ENCODE measurements at places on chromosomes 4 and X.
A peak's percentile ranks its signal among the peaks of the same experiment; 100 is the strongest.

GRCh38 chr4:186852073-186852420 lies 128.4 kb upstream of the FAT1 start:
- no peak for DNase-seq

- no peak for DNase-seq
These were observed 21.9 kb downstream of the PLS3 start for GRCh38 chrX:115582616-115583495.

DNA sequence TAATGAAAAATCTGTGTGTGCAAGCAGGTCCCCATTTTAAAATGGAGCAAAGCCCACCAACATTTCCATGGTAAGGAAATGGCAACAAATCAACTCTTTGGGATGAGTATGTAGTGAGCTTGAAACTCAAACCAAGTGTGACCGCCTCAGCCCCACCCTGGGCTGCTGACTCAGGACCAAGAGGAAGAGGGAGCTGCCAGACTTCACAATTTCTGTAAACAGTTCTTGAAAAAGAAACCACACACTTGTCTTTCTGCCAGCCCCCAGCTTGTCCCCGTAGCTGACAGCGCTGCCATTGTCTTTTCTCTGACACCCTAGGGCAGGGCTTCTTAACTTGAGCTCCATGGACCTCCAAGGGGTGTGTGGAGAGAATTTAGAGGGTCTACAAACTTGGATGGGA lies 10.3 kb downstream of the RTL5 start:
- DNase-seq = no peak

GRCh38 chr4:112431158-112431557 lies 84.8 kb downstream of the NEUROG2 start:
- DNase-seq = no peak

GRCh38 chr4:55876387-55876786 lies 22.9 kb downstream of the EXOC1 start:
- no peak for DNase-seq

DNA sequence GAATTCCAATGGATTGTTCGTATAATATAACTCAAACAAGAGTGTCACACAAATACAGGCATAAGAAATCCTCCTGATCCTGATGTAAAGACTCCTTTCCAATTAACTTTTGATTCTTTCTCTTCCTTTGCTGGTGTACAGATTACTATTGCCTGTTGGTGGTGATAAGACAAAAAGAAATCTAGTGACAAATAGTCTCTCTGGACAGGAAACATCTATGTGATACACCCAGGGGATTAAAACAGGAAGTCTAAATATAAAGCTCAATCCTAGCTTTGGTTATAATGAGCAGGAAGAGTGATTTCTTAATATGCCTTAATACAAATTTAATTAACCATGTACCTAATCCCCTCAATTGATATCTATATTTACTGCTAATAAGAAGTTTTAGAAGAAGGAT lies 45.1 kb downstream of the ARHGEF6 start:
- no peak for DNase-seq

GRCh38 chrX:30865015-30865414 lies 24.0 kb downstream of the TAB3 start:
- no peak for DNase-seq

DNA sequence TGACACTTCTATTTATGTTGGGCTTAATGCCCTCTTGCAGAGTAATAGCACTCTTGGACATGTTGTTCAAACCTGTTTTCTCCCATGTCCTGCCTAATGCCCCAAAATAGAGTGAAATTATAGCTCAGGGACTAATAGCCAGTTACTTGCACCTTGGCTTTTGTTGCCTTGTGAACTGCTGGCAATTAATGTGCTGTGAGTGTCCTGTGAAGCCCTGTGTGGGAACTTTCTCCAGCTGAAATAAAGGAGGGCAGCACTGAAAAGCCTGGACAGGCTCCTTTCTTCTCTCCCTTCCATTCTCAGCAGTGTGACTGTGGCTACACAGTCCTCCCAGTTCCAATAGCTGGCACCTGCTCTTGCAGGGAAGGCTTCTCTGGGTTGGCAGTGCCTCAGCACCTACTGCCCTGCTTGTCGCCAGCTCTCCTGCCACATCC lies 72.4 kb downstream of the DCLK2 start:
- no peak for DNase-seq

DNA sequence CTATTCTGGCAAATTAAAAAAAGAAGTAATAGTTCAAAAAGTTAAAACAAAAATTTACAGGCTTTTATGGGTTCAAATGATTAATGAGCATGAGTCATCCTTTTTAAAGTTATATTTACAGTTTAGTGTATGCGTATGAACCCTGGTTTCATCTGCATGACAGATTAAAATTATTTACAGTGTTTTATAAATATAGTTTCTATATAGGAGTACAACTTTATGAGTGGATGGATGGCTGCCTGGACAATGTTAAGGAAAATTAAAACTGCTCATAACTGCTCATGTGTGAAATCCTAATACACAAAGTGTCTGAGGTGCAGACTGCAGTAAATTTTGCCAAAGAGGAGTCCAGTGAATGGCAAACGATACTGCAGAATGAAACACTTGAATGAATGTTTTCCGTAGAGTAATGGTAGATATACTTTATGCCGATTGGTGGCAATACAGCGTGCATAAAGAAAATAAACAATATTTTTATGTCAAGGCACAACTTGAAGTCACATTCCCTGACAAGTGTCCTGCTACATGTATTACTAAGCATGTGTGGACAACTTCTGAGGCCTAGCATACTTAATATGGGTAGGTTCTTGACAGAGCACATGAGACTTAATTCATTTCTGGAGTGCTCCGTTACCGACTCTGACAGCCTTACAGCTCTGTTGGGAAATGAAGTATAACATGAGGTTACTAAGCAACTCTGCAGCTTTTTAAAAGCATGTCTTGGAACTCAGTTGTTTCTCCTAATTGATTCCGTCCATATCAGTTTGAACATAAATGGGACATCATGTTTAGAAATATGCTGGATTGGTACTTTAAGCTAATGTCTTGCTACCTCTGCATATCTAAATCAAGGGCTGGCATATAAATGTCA lies 985.6 kb upstream of the PCDH7 start:
- no peak for DNase-seq

DNA sequence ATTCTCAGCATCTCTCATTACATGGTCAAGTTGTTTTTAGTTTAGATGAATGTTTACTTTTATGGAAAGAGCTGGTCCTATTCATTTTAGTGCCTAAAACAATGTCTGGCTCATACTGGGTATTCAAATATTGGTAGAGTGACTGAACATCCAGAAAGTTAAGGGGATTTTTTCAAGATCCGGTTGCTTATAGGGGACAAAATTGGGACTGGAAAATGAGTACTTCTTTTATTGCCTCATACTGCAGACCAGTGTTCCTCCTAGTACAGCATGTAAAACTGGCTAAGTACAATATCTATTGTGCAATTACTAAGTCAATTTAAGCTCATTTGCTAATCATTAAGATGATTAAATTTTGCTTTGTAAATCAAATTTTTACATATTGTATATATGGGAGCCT lies 13.9 kb downstream of the RP2 start:
- no peak for DNase-seq

- DNase-seq = no peak
These were observed 37.3 kb downstream of the SLIT2 start for GRCh38 chr4:20288846-20289512.

GRCh38 chrX:22526339-22526738 lies 253.6 kb downstream of the CBLL2 start:
- no peak for DNase-seq

DNA sequence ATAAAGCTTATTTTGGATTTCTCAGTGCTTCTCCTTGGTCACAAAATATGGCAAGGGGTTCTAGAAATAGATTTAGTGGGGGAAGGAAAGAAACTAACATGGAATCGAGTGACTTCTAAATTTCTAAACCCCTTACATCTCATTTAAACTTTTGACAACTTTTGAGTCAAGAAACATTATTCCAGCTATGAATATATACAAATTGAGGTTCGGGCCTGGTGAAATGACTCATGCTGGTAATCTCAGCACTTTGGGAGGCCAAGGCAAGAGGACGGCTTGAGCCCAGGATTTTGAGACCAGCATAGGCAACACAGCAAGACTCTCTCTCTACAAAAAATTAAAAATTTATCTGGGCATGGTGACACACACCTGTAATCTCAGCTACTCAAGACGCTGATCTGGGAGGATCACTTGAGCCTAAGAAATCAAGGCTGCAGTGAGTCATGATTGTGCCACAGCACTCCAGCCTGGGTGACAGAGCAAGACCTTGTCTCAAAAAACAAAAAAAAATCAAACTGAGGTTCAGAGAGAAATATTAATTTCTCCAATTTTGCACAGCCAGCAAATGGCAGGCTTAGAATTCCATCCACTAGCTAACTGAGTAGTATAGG lies 99.8 kb downstream of the ANXA3 start:
- DNase-seq = no peak

DNA sequence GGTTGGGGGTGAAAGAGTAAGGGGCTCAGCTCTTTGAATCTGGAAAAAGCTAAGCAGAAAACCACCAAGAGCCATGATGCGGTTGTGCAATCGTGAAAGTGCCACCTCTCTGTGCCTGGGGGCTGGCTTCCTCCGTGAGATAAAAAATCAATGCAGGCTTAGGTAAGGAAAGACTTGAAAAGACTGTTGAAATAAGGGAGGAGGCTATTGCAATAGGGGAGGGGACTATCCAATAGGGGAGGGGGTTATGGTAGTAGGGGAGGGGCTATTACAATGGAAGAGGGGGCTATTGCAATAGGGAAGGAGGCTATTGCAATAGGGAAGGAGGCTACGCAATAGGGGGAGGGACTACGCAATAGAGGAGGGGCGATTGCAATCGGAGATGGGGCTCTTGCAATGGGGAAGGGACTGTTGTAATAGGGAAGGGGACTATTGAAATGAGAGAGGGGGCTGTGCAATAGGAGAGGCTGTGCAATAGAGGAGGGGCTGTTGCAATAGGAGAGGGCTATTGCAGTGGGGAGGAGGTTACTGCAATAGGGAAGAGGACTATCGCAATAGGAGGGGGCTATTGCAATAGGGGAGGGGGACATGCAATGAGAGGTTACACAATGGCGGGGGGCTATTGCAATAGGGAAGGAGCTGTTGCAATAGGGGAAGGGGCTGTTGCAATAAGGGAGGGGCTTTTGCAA lies 162.3 kb upstream of the PSAPL1 start:
- DNase-seq = no peak

- no peak for DNase-seq
These were observed 781.1 kb downstream of the RAB28 start for GRCh38 chr4:12703036-12703435.

DNA sequence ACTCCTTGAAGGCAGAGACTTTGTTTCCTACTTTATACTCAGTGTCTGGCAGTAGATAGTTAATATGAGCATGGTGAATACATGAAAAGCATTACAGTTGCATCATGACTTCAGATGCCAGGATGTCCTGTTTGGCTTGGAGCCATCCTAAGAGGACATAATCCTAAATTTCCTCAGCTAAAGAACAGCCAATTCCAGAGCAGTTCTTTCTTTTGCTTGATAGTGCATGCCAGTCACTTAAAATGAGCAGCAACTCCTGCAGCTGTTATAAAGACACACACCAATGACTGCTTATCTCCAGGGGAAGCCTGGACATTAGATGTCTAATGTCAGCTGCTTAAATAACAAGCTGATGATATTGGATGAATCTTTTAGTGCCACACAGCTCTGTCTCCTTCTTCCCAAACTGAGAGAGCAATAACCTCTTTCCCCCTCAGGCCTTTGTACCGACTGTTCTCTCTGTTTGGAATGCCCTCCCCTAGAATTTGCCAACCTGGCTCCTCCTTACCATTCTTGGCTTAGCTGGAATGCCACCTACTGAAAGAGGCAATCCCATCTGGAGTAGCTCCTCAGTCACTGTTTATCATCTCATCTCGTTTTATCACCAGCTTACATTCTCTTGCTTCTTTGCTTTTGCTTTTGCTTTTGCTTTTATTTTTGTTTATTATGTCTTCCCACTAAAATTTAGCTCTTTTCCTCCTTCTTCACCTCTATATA lies 100.8 kb upstream of the USP38 start:
- DNase-seq = no peak

- DNase-seq = no peak
These were observed 100.6 kb downstream of the RASL11B start for GRCh38 chr4:52962721-52963120.

- peak; percentile 79 for DNase-seq
These were observed at the start of gene BANK1 for GRCh38 chr4:101790521-101791181. Gene BANK1 (plus strand): TSS chr4:101790730. CDS start chr4:101790881, 151 bp downstream.

DNA sequence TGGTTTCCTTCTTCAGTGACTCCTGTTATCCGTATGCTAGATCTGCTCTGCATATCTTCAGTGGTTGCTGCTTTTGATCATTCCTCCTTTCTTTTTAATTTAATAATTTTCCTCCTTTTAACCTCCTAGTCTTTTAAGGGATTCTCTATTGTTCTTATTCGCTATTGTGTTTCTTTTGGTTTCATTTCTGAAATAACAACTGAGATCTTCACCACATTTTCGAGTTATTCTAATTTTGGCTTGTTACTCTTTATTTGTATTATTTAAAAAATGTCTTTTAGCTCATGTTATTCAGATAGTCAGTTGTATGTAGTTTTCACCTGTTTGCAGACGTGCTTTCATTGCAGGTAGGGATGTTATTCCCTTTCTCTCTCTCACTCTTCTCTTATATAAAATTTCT lies 24.9 kb downstream of the IGFBP7 start:
- DNase-seq = no peak

DNA sequence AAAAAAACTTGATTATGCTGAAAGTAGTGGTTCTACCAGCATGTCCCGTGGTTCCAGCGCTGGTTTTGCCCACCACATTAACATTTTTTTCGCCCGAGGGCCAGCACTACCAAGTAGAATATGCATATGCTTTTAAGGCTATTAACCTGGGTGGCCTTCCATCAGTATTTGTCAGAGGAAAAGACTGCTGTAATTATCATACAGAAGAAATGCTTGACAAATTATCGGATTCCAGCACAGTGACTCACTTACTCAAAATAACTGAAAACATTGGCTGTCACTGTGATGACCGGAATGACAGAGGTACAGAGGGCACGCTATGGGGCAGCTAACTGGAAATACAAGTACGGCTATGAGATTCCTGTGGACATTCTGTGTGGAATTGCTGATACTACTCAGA lies 34.6 kb downstream of the PRPS2 start:
- no peak for DNase-seq

DNA sequence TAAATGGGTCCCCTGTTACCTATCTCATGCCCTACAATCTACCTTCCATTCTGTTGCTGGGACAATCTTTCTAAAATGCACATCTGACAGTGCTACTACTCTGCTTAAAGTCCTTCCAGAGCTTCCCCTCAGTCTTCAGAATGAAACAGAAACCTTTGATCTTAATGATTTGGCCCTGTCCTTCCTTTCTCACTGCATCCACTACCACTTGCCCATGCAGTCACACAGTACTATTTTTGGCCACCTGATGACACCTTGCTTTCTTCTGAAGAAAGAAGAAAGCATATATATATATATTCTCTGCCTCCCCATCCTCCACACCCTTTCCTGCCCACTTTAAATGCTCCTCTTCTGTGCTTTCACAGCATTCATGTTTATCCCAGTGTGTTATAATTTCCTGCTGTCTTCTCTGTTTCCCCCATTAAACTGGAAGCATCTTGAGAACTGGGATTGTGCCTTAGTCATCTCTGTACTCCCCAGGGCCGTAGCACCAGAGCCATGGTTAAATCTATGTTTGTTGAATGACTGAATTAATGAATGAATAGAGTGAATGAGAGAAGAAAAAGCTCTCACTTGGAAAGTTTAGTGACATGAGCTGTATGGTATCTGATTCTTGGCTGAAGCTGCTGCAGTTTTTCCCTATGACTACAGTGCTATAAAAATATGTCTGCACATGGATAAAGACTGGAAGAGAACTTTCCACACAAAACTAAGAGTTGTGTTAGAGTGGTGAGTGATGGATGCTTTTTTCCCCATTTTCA lies 56.2 kb downstream of the RTL9 start:
- DNase-seq = no peak

GRCh38 chrX:69415698-69416097 lies 88.4 kb upstream of the NALF2 start:
- DNase-seq = no peak

All from mesothelial cell of epicardium (in vitro differentiated cells).